ENCODE measurements at places on chromosomes 6 and 20.

GRCh38 chr6:66198062-66198624 is 491.1 kb upstream of the EYS start:
- DNase-seq: no peak

DNA sequence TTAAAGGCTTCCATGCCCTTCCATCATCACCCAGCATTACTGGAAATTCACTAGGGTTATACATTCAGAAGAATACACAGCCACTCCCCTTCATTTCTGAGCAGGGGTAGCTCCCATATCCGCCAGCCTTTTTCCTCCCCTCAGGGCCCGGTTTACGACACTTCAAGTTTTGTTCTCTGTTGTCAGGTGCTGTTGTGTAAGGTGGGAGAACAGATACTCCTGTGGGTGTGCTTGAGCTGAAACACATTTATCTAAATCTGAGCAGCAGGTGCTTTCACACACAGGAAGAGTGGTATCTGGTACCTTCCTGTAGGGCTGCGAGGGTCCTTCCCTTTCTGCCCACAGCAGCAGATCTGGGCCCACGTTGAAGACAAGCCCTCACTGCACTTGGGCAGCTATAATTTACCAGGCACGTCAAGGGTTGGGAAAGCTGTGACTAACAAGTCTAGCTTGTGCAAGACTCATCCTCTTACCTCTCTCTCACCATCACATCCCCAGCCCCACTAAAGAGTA is 215.8 kb upstream of the RREB1 start:
- no peak for DNase-seq

GRCh38 chr20:11124849-11125505 is 451.2 kb upstream of the JAG1 start:
- no peak for DNase-seq

DNA sequence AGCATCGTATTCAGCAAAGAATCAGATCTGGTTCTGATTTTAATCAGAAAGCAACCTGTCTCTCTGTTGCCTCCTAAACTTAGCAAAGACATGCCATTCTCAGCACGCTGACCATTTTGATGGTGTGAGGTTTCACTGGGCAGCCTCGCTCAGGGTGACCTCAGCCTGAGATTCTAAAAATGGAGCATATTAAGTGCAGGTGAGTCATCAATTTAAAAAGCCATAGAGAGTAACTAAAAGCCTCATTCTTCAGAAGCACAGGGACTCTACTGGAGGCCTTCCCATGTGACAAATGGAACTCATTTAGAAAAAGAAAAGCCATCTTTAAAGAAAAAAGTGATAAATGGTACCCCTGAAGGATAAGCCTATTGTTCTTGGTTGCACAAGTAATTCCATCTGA is 91.3 kb downstream of the FILIP1 start:
- DNase-seq: no peak

DNA sequence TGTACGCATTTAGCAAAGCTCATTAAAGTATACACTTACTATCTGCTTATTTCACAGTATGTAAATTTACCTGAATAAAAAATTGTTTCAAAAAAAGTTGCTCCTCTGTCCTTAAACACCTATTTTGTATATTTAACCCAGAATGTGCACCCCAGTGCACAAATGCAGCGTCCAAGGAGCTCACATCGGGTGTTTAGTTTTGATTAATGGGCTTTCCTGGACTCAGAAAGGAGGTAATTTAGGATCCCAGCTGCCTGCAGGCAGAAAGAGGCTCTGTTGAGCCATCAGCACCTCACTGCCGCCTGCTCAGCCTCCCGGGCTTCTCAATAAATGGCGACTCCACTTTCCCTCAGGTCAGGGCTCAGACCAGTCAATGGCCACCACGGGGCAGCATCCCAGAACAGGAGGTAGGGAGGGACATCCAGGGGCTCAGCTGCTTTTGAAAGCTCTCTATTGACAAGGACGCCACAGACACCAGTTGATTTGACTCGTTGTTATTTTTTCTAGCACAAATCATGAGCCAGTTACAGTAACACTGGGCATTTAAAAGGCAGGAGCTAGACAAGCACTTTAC is 70.2 kb upstream of the TBC1D7 start:
- DNase-seq: no peak

DNA sequence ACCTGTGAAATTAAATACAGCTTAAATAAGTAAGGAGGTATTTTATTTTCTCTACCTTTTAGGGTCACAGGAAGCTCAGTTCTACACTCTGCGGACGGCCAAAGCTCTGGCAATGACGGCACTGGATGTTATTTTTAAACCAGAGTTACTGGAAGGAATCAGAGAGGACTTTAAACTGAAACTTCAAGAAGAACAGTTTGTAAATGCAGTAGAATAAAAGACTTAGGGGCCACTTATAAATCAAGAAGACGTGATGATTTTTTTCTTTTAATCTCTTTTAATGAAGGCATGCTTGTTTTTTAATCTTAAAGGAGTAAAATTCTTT is 16.2 kb downstream of the PM20D2 start:
- no peak for DNase-seq

DNA sequence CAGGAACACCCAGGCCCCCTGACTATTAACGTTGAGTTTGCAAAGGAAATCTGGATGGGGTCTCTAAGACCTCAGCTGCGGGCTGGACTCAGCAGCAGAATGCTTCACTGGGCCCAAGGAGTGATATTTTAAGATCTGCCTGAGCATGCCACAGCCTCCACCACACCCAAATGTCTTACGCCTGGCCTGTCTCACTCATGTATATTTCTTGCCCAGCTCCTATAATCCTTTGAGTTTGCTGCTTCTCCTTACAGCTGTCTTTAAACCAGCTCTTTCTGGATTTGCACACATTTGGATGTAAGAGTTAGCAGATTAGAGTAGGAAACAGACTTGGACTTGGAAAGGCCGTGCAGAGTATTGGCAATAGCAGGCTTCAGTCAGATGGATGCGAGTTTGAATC is 16.4 kb downstream of the CASS4 start:
- DNase-seq: no peak

DNA sequence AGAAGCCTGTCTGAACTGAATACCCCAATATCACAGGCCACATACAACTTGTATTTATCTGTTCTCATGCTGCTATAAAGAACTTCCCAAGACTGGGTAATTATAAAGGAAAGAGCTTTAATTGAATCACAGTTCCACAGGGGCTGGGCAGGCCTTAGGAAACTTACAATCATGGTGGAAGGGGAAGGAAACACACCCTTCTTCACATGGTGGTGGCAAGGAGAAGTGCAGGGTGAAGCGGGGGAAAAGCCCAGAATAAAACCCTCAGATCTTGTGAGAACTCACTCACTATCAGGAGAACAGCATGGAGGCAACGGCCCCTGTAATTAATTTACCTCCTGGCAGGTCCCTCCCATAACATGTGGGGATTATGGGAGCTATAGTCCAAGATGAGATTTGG is 50.3 kb upstream of the FNDC1 start:
- no peak for DNase-seq

DNA sequence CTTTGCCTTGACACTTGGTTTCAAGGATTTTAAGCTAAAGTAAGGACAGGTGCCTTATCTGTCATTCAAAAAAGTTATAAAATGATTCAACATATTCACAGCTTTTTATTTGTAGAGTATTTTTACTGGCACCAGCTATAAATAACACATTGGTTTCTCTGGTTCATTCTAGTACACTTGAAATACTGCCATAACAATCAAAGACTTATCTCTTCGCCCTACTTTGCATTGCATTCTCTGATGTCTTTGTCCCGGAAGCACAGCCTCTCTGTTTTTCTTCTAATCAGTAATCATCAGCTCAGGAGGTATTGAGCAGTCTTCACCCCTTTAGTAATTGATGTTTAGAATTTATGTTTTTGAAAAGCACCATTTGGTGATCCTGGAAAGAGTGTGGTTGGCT is 156.4 kb downstream of the PDE10A start:
- DNase-seq: no peak

GRCh38 chr20:46610145-46610544 is 41.1 kb downstream of the SLC13A3 start:
- no peak for DNase-seq

DNA sequence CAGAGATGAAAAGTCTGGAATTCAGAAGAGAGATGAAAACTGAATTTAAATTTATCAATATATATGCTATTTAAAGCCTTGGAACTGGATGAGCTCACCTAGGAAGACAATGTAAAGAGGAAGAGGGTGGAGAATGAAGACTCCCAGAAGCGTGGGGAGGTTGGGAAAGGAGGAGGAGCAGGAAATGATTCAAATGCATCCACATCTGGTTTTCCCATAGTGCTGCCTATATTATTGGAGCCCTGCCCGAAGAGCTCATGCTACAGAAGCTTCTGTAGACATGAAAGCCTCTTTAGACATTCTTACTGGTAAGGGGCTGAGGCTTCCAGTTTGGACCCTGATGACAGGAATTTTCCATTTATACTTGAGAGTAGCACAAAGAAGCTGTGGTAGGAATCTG is 19.2 kb downstream of the PDE7B start:
- no peak for DNase-seq

DNA sequence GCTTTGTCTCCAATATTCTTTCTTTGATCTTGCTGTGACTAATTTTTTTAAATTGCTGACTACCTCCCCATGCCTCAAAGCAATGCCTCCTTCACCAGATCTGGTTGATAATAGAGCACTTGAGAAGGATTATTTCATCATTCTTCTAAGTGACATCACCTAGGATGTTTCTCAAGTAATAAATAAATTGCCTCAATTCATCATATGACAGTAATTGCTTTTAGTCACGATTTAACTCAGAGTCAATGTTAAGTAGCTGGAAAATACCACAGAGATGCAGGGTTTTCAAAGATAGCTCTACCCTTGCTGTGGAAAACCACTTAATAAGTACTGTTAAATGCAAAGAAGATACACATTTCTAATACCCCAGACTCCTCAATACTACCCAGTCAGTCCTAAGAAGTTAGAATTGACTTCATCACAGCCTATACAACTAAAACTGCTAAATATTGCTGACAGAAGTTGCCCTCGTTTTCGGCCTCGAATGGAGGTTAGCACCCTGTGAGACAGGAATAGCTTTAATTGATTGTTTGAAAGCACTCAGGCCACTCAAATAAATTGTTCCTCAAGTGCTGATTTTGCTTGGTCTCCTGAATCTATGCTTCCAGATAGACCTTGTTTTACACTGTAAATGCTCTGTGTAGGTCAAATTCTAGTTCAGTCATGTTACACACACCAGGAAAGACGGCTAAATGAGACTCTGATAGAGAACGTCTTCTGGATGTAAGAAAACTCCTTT is 640.6 kb upstream of the CHD6 start:
- no peak for DNase-seq

GRCh38 chr6:78909391-78909790 is 42.0 kb downstream of the IRAK1BP1 start:
- no peak for DNase-seq

DNA sequence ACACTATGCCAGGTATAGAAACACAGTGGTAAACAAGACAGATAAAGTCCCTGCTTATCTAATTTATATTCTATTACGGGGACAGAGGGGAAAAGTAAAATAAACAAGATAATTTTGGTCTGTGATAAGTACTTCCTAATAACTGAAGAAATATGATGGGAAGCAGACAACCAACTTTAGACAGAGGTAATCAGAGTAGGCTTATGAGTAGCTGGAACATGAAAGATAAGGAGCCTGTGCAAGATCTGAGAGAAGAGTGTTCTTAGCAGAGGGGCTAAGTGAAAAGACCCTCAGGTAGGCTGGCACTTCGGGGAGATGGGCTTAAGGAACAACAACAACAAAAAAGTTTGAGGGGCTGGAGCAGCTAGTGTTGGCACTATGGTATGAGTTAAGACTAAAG is 4.1 kb downstream of the RNF8 start:
- no peak for DNase-seq

DNA sequence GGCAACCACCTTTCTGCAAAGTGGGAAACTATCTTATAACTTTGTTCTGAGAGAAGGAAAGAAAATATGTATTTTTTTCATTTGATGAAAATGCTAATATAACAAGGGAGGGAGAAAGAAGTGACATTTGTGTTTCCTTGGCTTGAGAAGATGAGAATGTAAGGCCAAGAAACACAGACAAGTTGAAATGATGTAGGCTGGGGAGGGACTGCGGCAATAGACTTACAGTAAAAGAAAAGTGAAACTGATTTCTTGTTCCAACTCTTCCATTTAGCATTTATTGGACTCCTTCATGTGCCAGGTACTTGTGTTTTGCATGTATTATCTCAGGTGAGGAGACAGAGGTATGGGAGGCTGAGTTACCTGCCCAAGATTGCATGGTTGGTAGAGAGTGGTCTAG is 130.9 kb downstream of the CARMIL1 start:
- no peak for DNase-seq

DNA sequence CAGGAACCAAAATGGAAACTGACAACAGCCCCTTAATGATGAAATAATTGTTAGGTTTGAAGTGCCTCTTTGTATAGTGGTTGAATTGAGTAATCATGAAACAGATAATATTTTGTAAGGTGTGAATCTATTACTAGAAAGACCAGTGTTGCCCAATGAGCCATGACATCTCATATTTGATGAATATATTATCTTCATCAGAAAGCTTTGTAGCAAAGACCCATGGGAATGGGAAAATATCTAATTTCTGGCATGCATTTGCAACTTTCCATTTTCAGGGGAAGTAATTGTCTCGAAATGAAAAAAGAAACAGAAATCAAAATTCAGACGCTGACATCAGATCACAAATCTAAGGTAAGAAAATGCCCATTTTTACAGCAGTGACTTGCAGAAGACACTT is 57.3 kb upstream of the LAMP5 start:
- no peak for DNase-seq

DNA sequence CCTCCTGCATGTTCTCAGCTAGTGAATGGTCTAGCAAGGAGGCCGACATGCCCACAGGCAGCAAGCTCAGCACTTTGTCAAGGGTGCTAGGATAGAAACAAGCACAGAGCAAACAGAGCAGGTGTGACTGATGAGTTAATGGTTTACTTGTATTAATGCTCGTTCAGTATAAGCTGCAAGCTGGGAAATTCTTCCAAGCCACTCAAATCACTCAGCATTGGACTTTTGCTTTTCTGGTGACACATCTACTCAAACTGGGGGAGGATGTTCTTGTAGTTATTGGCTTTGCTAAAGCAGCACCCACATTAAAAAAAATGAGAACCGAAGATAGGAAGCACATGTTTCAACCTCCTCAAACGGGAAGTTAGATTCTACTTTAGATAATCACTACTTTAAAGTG is 43.1 kb upstream of the NEDD9 start:
- peak; percentile 33 for DNase-seq

GRCh38 chr20:25626779-25627178 is 3.0 kb upstream of the NANP start:
- DNase-seq: no peak

DNA sequence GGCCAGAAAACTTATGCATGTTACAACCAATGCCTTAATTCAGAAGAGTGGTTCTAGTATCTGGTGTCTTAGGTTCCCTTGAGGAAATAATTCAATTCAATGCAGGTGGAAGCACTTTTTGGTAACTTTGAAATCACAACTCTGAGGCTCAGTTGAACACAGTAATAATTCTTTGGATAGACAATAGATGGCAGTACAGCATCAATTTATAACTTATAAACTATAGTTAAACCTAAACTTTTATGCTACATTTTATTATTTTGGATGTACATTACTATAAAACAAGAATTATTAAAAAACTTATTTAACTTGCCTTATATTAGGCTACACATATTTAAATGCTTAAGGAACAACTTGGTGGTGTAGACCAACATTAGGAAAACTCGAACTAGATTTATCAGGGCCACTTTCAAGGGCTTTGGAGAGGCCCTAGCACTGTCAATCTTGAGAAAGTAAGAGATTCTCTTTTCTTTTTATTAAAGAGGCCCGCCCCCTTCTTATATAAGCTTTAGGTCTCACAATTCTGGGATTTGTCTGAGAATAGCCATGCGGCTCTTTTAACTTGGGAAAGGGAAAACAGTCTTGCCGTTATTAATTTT is 85.9 kb downstream of the CRYBG1 start:
- DNase-seq: no peak

- peak; percentile 29 for DNase-seq
Measured at GRCh38 chr6:153001767-153002612, 519 bp downstream of the MTRF1L start.

Measured in activated naive CD4-positive, alpha-beta T cell treated with Interleukin-2 at 50 U/mL for 16 hours (primary cell).